ENCODE measurements at places on chromosomes 7 and 10.

- no peak for DNase-seq
Measured at GRCh38 chr10:75883081-75884072, 452.0 kb downstream of the LRMDA start.

- no peak for DNase-seq
Measured at GRCh38 chr10:125983161-125983560, 86.8 kb downstream of the FANK1 start.

GRCh38 chr7:141441837-141442627 is 109.2 kb upstream of the AGK start:
- DNase-seq: no peak

- DNase-seq: no peak
Measured at GRCh38 chr7:42263971-42264370, 27.0 kb upstream of the GLI3 start.

DNA sequence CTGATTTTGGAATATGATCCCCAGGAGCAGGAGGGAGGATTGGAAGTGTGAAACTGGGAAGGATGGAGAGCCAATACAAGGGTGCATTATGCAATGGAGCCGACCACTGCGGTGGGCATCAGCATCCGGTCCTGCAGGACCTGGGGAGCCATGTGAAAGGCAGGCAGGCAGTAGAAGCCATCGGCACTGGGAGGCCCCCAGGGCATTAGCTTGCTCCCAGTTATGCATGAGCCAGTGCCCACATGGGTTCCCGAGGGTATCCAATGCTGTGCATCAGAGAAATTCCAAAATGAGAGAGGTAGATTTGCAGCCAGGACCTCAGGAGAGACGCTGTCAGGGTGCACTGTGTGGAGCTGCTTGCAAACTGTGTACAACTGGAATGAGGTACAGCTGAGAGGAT is 8.7 kb upstream of the KCP start:
- DNase-seq: no peak

GRCh38 chr10:14904316-14904732 is 25.7 kb downstream of the SUV39H2 start:
- no peak for DNase-seq

GRCh38 chr7:100822236-100823139 is 4.8 kb downstream of the EPHB4 start:
- no peak for DNase-seq

GRCh38 chr7:51123322-51124019 is 193.1 kb downstream of the COBL start:
- DNase-seq: no peak

DNA sequence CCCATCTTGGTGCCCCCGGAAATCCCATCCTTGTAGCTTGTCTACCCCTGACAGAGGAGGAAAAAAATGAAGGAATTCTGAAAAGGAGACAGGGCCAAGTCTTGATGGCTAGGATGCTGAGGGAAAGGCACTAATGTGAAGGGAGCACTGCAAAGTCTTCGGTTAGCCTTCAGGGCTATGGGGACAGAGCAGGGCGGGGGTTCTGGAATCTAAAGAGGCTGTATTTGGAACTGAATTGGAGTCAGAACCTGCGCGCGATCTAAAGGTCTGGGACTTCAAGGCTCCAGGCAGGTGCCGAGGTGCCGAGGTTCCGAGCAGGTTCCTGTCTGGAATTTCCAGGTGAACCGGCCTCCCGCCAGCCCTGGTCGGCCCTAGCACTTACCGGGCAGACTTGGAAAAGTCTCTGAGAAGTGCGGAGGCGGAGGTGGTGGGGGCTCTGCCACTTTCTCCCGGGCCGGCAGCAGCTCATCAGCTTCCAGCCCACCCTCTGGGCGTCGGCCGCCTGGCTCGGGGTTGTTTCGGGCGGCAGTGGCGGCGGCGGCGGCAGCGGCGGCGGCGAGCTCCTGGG is 781 bp downstream of the GBX1 start:
- no peak for DNase-seq

DNA sequence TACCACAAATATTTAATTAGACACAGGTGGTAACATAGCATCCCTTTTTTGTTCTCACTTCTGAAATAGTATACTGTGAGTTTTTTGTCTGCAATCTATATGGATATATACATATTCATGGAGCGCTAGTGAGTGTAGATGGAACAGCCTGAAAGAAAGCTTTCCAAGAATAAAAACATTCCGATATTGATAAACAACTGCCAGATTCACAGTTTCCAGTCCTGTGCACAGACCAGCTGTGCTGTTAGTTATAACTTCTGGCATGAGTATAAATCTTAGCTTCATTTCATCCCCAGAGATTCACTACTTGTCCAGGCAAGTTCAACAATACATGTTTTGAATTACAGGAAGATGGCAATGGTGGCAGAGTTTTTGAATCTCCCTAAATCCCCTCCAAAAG is 467.1 kb upstream of the STEAP1 start:
- no peak for DNase-seq

DNA sequence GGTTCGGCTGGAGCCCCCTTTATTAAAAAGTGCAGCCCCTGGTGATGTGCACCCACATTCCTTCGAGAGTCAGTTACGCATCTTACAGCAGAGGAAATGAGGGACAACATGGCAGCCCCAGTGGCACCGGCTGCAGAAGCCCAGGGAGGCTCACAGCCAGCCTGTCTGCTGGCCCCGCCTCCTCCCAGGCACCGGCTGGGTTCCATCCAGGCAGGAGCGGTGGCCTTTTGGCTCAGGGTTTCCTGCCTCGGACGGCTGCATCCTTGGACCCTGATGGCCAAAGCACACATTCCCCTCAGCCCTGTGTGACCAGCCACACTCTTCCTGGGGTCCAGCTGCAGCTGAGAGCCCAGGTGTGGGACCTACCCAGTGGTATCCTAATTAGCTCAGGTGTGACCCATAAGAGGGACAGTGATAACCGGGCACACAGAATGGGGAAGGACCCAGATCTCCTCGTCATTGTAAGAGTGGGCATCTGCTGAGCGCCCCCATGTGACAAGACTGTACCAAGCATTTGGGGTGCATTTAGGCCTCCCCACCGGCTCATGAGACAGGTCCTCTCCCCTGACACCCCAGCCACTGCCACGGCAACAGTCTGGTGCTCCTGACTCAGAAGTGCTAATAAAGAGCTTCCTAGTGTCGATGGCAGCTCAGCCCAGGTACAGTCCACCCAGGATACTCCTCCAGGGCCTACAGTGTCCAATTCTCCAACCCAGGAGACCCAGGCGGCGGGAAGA is 63.3 kb upstream of the CHST15 start:
- DNase-seq: no peak

- no peak for DNase-seq
Measured at GRCh38 chr7:159051916-159052315, 92.8 kb downstream of the VIPR2 start.

DNA sequence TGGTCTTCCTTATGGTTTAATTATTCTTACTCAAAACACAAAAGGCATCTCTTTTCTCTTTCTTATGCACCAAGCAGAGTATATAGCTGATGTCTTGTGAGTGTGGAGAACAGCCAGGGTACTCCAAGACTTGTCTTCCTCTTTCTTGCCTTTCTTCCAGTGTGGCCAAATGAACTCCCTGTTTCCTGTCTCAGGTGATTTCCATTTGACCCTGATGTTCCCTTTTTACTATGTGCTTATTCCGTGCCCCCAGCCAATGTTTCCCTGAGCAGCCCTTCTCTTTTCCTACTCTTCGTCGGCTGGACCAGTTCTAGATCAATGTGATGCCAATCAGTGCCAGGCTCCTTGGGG is 12.6 kb downstream of the OR9A4 start:
- DNase-seq: no peak

DNA sequence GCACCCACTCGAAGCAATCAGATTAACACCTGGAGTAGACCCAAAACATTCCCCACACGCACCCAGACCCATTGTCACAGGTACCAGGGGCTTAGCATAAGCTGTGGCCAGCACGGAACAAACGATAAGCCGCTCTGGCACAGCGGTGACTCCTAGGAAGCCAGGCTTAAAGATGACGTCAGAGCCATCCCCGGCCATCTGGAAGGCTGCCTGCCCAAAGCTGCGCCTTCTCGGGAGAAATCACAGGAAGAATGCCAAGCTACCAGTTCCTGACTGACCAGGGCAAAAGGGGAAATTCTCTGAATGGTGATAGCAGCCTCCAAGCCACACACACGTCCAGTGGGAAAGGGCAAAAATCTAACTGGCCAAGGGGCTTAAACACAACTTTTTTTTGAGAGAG is 13.0 kb upstream of the WIPI2 start:
- DNase-seq: peak; percentile 2

- no peak for DNase-seq
Measured at GRCh38 chr7:101390901-101391301, 28.2 kb downstream of the COL26A1 start.

GRCh38 chr7:1523844-1524243 is 6.7 kb upstream of the MAFK start:
- DNase-seq: no peak

- no peak for DNase-seq
Measured at GRCh38 chr10:12333380-12334185, 15.8 kb upstream of the CAMK1D start.

DNA sequence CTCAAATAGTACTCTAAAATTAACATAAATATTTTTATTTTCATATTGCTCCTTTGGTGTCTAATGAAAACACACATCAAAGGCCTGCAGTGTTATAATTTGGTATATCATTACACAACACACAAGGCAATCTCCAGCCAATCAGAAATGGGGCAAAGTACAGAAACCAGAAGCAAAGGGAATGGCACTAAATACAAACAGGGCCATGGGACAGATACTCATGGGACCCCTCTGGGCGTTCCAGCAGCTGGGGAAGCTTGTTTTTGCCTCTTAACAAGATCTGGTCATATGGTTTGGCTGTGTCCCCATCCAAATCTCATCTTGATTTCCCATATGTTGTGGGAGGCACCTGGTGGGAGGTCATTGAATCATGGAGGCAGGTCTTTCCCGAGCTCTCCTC is 551.8 kb upstream of the NRP1 start:
- no peak for DNase-seq

DNA sequence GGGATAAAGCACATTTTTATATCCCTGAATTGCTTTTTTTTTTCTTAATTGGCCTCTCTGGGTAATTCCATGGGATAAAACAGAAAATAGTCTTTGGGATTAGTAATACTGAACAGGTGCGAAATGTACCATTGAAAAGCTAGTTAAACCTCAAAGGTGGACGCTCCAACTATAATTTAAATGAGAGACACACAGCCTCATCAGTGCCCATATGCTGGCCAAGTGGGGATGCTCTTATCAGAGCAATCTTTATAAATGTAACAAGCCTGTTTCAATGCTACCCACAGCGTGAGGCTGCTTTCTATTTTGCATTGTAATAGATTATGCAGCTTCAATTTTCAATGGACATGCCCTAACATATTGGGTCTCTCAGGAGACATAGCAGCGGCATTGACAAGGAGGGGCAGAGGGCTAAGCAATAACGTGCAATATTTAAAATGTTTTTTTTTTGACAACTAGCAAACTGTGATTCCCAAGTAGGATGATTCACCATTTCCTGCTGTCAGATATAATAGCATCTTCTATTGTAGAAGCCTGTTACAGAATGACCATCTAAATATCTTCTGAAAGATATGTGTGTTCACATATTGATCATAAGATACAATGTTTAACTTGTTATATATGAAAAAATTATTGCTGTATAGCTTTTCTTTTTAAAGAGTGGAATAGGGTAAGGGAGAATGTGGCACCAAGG is 91.3 kb upstream of the BET1 start:
- DNase-seq: no peak

DNA sequence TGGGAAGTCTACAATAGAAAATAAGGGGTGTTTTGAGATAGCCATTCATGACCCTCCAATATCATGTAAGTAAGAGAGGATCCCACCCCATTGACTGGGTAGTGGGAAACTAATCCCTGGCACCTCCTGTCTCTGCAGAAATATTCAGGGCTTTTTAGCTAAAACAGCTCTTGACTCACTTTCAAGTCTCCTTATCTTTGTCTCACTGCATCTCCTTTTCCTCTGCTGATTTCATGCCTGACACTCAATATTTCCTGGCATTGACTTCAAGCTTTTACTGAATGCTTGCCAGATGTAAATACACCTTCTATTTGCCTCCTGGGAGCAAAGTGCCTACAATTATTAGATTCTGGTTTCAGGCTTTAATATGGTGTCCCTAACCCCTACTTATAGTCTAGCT is 57.1 kb downstream of the CHRM2 start:
- no peak for DNase-seq

DNA sequence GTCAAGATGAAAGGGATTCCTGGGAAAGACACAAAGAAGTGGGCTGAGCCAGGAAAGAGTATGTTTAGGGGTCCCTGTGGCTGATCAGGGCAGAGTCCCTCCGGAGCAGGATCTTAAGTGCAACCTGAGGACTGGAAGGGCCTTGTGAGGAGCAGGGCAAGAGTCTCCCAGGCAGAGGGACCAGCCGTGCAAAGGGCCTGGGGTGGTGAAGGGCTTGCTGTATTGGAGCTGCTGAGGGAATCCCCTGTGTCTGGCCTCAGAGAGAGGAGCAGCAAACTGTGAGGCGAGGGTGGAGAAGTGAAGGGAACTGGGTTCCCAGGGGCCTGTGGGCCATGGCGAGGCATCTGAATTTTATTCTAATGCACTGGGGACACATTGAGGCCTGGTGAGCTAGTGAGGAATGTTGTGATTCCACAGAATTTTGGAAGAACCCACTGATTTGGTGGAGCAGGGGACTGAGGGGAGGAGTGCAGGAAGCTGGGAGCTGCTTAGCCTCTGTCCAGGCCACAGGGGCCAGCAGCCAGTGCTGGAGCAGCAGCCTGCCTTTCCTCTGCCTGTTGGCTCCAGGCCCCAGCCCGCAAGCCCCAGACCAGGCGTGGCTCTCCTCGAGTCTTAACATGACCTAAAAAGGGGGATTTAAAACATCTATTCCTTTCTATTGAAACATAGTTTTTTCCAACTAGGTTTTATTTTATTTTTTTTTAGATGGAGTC is 138.4 kb upstream of the IGFBP3 start:
- DNase-seq: no peak

DNA sequence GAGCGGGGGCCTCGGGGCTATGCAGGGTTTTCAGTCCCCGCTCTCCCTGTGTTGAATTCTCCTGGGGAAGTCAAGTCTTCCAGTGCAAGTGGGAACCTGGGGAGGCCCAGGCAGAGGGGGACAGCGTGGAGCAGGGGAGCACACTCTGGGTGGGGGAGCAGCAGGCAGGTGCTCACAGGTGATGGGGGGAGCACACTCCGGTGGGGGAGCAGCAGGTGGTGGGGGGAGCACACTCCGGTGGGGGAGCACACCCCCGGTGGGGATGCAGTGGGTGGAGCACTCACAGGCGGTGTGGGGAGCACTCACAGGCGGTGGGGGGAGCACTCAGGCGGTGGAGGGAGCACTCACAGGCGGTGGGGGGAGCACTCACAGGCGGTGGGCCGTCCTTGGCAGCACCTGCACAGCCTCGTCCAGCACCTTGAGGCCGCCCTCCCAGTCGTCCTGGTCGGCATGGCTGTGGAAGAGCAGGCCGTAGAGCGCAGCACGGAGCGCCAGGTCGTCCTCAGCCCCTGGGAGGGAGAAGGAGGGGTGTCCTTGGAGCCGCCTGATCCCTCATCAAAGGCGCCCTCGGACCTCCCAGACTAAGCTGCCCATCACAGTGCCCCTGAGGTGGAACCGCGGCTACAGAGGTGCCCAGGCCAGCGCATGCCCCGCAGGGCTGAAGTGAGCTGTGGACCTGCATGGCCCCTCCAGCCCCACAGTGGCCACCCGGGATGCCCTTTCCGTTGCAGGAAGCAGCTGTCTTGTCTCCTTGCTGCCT is 56.7 kb downstream of the CFAP46 start:
- DNase-seq: no peak

- DNase-seq: no peak
Measured at GRCh38 chr10:7161484-7162250, 249.2 kb downstream of the SFMBT2 start.

- no peak for DNase-seq
Measured at GRCh38 chr10:121609426-121610380, 11.5 kb upstream of the FGFR2 start.
